ENCODE measurements at places on chromosomes 12 and 14.

DNA sequence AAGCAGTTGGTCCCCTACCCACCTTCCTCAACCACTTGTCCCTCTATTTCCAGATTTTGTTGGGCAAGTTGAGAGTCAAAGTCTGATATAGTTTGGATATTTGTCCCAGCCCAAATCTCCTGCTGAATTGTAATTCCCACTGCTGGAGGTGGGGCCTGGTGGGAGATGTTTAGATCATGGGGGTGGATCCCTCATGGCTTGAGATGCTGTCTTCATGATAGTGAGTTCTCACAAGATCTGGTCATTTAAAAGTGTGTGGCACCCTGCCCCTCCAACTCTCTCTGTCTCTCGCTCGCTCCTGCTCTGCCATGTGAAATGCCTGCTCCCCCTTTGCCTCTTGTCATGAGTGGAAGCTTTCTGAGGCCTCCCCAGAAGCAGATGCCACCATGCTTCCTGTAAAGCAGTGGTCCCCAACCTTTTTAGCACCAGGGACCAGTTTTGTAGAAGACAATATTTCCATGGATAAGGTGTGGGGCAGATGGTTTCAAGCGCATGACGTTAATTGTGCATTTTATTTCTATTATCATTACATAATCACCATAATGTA lies 37.3 kb upstream of the BCL11B start:
- DNase-seq, result no peak

GRCh38 chr14:99907761-99908652 lies 114.8 kb downstream of the EML1 start:
- DNase-seq, result peak; percentile 28

GRCh38 chr12:49750027-49750995 lies 9.0 kb downstream of the TMBIM6 start:
- DNase-seq, result no peak

DNA sequence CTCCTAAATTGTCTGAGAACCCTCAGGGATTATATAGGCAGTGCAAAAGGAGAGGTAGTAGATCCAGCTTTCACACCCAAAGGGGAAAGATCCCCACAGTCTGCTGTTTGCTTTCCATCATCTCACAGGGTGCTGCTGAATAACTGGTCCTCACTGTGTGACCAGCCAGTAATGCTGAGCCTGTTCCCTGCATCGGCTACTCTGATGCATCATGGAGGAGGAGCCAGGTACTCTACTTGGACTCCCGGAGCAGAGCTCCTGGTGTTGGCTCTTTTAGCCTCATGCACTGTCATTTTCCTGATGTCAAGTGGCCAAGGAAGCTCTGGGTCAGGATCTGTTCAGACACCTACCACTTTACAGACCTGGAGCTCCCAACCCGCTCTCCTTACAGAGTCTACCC lies 127.4 kb upstream of the ATF1 start:
- no peak for DNase-seq

GRCh38 chr12:42130672-42131402 lies 13.8 kb downstream of the GXYLT1 start:
- peak; percentile 67 for DNase-seq

- DNase-seq, result no peak
Measured at GRCh38 chr12:9041321-9041720, 52.0 kb downstream of the KLRG1 start.

DNA sequence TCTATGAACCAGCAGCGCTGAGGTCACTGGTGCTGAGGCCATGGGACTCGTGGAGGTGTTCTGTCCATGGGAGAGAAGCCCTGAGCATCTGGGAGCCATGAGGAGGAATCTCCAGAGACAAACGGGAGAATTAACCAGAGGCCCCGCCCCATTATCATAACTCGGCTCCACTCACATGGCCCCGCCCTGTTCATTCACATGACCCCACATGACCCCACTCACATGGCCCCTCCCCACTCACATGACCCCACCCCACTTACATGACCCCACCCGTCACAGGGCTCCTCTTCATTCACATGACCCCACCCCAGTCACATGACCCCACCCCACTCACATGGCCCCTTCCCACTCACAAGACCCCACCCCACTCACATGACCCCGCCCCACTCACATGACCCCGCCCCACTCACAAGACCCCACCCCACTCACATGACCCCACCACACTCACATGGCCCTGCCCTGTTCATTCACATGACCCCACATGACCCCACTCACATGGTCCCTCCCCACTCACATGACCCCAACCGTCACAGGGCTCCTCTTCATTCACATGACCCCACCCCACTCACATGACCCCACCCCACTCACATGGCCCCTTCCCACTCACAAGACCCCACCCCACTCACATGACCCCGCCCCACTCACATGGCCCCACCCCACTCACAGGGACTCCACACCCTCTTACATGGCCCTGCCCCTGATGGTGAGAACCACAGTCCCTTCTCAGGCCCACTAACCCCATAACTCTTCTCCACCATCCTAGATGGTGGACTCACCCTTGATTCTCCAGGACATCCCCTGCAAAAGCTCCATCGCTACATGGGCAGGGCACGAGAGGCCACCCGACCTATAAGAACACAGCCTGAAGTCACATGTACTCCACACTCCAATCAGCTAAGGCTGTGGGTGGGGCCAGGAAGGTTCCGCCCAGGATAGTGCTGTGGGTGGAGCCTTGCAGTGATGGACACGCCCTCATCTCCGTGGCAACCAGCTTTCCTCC lies 151.1 kb upstream of the SFSWAP start:
- DNase-seq, result no peak

GRCh38 chr14:77674931-77675330 lies 32.9 kb downstream of the ALKBH1 start:
- no peak for DNase-seq

GRCh38 chr14:75249251-75249957 lies 29.2 kb upstream of the FOS start:
- no peak for DNase-seq

DNA sequence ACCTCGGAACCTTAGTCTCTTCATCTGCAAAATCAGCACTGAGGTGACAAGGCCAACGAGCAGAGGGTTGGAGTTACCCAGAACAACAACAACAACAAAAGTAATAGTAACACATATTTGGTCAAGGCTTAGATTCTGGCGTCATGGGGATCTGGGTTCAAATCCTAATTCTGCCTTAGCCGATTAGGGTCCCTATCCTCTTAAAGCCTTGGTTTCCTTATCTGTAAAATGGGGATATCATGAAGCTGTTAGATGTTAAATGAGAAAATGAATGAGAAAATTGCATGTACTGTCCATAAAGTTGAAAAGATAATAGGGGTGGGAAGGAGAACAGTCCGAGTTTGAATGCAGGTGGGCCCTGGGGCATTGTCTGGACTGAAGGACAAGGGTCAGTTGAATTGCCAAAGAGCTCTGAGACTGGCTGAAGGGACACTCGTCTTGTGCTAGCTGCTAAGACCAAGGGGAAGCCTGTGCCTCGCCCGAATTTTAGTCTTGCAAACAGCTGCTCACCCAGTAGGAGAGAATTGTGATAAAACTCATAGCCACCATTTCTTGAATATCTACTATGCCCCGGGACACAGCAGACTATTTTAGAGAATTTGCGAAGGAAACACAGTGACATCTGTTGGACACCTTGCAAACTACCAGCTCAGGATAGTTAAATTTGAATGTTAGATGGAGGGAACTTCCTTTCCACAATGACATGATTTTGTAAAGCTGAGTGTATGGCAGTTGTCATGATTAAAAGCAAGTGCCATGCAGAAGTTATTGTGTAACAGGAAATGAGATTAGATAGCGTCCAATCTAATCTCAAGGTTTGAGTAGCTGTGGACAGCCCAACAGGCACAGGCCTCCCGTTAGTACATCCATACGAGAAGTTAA lies 6.8 kb upstream of the HNF1A start:
- DNase-seq, result no peak

DNA sequence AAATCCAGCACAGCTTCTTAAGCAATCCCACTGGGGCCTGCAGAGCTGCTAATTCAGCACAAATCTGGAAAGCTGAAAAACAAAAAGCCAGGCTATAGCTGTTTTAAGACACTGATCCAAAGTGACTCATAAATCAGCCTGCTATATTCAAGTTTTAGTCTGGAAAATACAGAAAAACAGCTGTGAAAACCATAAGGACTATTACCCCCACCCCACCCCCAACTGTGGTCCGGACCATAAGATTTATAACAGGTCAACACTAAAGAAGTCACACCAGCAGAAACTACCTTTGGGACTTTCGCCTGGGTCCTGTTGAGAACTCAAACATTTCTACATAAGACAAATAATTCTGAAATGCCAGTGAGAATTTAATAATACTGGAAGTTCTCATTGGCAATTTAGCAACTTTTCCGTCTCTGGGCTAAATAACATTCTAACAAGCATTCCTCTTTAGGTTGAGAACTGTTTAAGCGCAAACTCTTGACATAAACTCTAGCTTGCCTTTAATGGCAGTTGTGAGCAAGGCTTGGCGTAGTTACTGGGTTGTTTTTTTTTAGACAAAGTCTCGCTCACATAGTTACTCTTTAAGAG lies 3.3 kb downstream of the LRIG3 start:
- DNase-seq, result no peak

GRCh38 chr12:131378861-131379665 lies 331.8 kb upstream of the SFSWAP start:
- DNase-seq, result no peak

DNA sequence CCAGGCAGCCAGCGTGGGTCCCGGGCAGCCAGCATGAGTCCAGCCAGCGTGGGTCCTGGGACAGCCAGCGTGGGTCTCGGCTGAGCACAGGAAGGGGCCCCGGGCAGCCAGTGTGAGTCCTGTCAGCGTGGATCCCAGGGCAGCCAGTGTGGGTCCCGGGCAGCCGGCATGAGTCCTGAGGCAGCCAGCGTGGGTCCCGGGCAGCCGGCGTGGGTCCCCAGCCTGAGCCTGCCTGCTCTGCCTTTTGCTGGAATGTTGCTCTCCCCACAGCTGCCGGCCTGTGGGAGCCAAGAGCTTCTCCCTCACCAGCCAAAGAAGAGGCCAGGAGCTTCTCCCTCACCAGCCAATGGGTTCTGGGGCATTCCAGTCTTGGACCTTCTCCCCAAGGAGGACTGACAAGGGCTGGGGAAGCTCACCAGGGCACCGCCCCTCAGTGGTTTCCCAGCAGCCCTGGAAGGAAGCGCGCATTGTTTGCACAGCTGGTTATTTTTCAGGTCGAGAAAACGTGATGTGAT lies 15.0 kb upstream of the RFLNA start:
- no peak for DNase-seq

DNA sequence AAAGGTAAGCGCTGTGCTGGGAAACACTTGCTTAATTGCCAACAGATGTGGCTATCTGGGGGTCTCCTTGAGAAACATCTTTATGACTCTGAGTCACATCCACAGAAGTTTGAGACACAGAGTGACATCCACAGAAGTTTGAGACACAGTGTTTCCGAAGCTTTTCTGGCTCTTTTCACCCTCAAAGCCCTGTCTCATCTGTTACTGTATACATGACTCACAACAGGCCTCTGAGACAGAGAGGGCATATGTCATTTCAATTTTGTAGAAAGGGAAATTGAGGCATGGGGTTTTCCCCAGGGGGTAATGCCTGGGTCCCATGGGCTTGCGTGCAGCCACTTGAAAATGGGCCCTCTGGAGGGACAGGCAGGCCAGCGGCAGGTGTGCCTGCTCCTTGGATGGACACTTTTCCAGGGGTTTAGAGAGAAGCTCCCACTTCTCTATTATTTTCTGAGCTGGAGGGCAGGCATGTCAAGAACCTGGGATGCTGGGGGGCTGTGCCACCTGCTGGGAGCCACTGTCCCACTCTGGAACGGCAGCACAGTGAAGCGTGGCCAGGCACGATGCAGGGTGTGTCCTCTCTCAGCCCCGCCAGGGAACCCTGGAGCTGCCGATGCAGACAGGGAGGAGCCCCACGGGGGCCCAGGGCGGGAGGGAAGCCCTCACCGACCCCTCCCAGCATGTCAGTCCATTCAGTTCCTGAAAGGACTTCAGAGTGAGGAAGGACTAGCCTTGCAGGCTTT lies 111.3 kb upstream of the FKBP4 start:
- no peak for DNase-seq

- no peak for DNase-seq
Measured at GRCh38 chr12:37543966-37544668, 772.5 kb upstream of the ALG10B start.

GRCh38 chr12:5648692-5649359 lies 216.9 kb downstream of the NTF3 start:
- no peak for DNase-seq

DNA sequence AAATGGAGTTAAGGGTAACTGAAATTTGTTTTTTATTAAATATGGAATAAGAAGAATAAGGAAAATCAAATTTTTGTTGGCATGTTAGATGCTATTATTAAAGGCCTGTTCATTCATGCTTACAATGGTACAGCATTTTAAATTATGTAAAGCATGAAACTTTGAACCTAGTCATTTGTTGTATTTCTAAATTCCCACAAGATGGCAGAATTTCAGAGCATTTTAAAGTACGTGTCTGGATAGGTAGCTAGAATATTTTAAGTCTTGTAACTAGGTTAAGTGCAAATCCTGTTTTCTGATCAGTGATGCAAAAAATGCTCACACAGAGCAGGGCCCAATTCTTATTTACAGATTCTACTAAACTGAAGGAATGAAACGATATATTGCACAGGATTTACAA lies 585.6 kb upstream of the MIS18BP1 start:
- no peak for DNase-seq

DNA sequence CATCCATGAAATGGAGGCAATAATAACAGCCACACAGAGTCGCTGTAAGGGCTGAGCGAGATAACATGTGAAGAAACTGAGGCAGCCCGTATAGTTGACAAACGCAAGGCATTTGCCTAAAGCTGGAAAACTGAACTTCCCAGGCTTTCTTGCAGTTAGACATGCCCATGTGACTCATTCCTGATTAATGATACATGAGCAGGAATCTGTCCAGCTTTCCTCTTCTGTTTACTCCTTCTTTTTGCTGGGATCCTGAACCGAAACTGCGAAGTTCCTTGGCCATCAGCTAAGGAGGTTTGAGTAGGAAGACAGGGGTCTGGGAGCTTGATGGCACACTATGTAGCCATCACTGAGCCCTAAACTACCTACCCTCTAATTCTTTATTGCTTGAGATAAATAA lies 52.2 kb downstream of the ST8SIA1 start:
- DNase-seq, result no peak

GRCh38 chr14:23631702-23632460 lies 4.3 kb upstream of the DHRS2 start:
- peak; percentile 83 for DNase-seq

- no peak for DNase-seq
Measured at GRCh38 chr14:28656704-28657255, 109.8 kb upstream of the FOXG1 start.

DNA sequence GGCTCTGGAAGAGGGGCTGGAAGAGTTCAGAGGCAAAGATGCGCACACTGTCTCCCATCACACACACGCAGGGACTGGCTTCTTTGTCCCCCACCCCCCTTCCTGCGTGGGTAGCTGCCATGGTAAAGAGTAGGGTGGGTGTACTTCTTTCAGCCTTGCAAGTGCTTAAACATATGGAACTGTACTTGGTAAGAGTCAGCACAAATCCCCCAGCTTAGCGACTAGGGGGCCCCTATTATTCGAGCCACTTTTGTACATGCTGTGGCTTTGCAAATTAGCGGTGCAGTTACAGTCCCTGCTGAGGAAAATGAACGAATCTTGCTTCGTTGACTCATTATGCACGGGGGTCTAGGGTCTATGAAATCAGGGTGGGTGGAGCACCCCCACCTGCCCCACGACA lies 123.8 kb downstream of the AACS start:
- DNase-seq, result no peak

Measured in right cardiac atrium (tissue), 5 donors.